Right ventricle myocardium inferior (tissue), 1 donor: ENCODE measurements at places on chromosomes 7 and 10.

- no peak for DNase-seq
Observed at GRCh38 chr10:7314170-7314569, 96.7 kb downstream of the SFMBT2 start.

- no peak for DNase-seq
Observed at GRCh38 chr7:14235056-14235455, 245.6 kb upstream of the ETV1 start.

GRCh38 chr10:49008505-49009198 lies 69.0 kb upstream of the LRRC18 start:
- DNase-seq = no peak

DNA sequence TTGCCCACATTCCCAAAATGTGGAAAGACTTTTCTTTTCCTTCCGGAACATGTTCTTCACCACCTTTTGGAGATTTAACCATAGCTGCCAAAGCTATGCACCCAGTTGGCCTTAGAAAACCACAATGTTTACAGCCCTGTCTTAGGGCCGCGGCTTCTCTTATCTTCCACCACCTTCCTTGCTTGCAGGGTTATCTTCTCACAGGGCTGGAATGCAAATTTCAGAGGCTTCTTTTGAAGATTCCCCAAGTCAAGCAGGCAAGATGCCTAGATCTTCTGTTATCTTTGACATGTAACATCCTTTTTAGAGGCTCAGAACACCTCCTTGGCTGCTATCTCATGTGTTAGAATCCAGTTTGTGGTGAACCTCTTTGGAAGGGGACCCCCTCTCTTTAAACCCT lies 11.1 kb downstream of the KCTD7 start:
- no peak for DNase-seq

GRCh38 chr7:29300649-29301048 lies 106.1 kb downstream of the CHN2 start:
- no peak for DNase-seq

DNA sequence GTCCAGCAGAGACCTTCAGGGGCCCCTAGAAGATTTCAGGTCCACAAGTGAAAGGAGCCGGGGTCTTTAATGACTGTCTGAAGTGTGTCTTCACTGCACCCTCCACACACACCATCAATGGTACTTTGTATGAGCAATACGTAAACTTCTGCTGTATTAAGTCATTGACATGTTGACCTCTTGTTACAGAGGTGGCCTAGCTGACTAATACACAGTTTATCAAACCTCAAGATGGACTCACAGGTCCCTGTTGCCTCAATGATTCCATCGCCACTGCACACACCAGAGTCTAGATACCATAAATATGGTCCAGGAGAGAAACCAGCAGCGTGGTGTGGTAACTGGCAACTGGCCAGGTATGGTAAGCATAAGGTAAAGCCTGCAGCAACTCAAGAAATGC lies 19.5 kb downstream of the KCNMA1 start:
- no peak for DNase-seq

DNA sequence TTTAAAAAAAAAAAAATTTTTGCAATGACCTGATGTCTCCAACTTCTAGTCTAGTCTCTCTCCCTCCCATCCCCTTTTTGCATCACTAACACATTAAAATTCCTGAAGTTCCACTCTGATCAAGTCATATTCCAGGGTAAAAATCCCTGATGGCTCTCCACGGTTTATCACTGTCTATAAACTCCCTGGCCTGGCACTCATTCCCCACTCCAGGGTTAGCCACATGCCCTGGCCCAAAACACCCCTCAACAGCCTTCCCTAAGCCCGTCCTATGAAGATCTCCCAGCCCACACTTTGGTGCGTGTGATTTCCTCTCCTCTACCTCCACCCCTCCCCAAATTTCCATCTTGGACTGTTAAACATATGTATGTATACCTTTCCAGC lies 125.4 kb downstream of the JAZF1 start:
- DNase-seq = no peak

DNA sequence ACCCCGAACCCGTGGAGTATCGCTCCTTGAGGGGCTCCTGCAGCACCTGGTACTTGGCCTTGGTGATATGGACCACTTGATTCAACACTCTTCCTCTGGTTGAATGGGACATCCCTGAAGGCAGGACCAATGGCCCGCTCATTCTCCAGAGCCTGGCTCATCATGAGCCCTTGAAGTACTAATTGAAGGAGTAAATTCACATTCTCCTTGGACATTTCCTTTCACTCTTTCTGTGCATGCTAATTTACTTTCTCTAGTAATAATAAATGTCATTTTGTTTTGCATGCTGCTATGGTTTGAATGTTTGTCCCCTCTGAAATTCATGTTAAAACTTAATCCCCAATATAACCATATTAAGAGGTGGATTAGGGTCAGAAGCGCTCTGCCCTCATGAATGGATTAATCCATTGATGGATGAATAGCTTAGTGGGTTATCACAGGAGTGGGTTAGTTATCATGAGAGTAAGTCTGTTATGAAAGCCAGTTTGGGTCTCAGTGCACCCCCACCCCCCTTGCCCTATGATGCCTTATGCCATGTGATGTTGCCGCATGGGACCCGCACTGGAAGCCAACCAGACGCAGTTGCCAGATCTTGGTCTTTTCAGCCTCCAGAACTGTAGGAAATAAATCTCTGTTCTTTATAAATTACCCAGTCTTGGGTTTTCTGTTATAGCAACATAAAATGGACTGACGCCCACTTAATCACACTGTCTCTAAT lies 23.8 kb downstream of the FGFBP3 start:
- no peak for DNase-seq

- no peak for DNase-seq
Observed at GRCh38 chr10:2825841-2826240, 241.5 kb upstream of the PFKP start.

GRCh38 chr7:155267436-155267835 lies 30.2 kb upstream of the INSIG1 start:
- DNase-seq = no peak

DNA sequence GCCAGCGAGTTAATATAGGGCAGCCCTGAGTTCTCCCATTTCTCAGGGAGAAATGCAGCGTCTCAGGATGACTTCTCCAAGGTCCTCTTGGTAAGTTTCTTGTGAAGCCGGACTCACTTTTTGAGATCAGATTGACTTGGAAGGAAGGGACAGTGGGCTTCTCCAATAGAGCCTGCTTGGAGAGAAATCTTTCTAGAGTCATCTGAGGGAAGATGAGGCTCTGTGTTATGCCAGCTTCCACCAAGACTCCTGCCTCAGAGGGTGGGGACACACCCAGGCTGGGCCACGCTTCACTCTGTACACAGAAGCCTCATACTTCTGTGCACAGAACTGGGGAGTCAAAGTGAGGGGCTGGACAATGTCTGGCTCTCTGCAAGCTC lies 5.6 kb downstream of the C10orf105 start:
- DNase-seq = no peak

DNA sequence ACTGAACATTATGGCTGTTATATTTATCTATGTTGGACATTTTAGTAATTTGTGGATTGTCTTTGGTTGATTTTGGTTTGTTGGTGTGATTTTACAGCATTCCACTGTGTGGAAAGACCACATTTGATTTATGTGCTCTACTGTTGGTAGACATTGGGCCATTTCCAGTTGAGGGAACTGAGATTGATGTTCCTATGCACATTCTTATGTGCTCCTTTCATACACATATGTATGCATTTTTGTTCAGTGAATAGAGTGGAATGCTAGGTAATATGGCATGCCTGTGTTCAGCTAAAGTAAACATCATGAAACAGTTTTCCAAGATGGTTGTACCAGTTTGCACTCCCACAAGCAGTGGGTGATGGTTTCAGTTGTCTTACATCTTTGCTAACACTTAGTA lies 15.1 kb downstream of the CACNB2 start:
- DNase-seq = no peak

DNA sequence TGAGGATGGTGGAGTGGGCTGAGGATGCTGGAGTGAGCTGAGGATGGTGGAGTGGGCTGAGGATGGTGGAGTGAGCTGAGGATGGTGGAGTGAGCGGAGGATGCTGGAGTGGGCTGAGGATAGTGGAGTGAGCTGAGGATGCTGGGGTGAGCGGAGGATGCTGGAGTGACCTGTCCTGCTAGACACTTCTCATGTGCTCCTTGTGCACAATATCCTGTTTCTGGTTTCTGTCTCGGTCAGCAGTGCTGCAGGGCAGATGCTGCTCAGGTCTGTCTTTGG lies 29.2 kb downstream of the ANXA8 start:
- no peak for DNase-seq

GRCh38 chr10:84563868-84564267 lies 235.5 kb downstream of the CCSER2 start:
- no peak for DNase-seq

- DNase-seq = no peak
Observed at GRCh38 chr10:113278664-113279063, 274.2 kb upstream of the HABP2 start.

DNA sequence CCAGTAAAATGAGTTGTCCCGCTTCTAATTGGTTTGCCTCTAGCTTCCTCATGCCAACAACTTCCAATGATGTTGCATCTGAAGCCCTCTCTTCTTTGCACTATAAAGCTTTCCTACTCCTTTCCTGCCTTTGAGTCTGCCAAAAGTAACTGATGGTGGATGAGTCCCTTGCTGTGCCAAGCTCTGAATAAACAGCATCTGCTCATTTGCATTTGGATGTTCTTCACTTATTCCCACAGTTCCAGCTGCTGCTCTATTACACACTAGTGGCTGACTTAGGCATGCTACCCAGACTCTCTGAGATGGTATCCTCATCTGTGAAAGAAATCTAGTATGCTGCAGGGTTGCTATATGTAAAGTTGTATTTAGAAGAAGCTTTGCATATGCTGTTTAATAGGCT lies 24.9 kb downstream of the SFR1 start:
- no peak for DNase-seq

DNA sequence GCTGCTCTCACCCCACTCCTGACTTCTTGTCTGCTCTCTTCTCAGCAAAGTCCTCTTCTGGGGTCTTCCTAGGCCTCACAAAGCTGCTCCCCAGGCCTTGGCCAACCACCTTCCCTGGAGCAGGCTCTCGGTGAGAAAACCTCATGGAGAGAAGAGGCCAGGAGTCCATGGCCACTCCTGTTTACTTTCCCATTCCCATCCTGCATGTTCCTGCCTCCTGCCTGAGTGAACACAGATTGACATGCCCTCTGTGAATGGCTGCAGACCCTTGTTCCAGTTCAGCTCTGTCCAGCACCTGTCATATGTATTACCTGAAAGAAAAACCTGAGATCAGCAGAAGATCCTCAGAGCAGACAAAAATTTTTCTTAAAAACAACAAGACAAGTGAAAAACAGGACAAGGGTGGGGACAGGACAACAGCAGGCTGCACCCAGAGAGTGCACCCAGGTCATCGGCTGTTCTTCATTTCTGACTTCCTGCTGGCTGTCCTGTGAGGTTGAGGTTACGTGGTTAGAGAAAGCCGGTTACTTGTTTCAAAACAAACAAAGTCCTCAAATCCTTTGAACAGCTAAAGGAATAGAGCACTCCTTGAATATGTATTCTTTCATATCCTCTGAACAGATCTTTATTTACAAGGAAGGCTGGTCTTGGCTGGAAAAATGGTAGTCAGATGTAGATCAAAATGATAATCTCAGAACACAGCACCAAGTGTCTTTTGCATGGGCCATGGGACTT lies 34.0 kb upstream of the DLD start:
- DNase-seq = no peak

DNA sequence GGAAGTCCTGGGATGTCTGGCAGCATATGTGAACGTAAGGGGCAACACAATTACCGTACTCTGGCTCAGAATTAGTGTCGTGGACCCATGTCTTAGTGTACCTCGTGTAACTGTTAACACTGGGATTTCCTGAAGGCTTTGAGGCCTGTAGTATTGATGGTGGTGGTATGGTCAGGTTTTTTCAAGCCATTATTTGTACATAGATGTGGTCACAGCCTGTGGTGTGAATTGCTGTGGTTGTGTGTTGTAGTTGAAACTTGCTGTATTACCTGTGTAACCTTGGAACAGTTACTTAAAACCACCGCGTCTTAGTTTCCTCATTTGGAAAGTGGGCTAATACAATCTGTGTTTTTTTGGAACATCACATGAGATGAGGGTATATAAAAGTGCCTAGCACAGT lies 5.3 kb downstream of the EXOC4 start:
- DNase-seq = no peak

GRCh38 chr10:121772884-121773283 lies 154.9 kb downstream of the ATE1 start:
- no peak for DNase-seq

GRCh38 chr7:17421941-17422340 lies 123.5 kb downstream of the AHR start:
- DNase-seq = no peak

GRCh38 chr10:119541459-119542356 lies 811 bp downstream of the RGS10 start:
- no peak for DNase-seq

DNA sequence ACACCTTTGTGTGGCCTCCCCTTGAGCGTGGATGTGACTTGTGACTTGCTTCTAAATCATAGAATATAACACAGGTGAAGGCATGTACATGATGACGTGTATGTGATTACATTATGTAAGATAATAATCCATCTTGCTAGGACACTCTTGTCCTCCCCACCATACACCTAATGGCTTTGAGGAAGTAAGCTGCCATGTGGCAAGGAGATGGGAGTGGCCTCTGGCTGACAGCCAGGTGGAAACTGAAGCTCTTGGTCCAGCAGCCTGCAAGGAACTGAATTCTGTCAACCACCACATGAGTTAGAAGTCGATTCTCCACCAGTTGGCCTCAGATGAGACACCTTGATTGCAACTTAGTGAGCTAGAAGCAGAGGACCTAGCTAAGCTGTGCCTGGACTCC lies 67.4 kb upstream of the ELN start:
- DNase-seq = no peak

DNA sequence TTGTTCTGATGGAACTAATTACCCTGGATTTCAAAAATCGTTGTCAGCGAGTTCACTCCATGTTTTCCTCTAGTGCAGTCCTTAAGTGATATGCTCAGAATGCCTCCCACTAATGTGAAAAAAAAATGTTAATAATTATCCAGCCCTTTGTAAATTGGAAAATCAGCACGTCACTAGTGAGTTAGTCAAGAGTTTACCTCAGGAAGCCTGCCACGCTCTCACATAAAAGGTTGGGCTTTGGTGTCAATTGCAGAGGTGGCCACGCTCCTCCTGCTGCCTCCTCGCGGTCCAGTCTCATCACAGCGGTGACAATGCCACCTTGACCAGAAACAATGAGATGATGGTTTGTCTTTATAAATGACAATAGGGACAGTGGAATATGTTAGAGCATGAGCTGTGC lies 22.5 kb downstream of the UPP1 start:
- DNase-seq = no peak

- DNase-seq = no peak
Observed at GRCh38 chr7:13290975-13291374, 603.5 kb downstream of the ARL4A start.

GRCh38 chr10:100238429-100238828 lies 9.0 kb upstream of the CHUK start:
- DNase-seq = no peak

GRCh38 chr7:165661-166337 lies 26.6 kb upstream of the FAM20C start:
- DNase-seq = no peak
